ENCODE measurements at places on chromosomes 4 and X.
A peak's percentile ranks its signal among the peaks of the same experiment; 100 is the strongest.

DNA sequence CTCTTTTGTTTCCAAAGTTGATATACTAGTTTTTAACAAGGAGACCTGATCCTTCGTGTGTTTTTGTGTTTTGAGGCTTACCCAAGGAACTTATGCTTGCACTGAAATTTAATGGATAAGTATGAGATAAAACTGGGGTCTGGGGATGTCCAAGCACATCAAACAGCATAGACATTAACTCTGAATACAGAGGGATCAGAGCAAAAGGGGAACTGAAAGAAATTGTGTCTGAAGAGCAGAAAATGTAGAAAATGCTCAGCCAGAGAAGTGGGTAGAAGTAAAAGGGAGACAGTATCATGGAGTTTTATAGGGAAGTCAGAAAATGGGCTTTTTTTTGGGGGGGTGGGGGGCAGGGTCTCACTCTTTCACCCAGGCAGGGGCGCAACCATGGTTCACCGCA, 695.4 kb downstream of the ARAP2 start:
- DNase-seq: no peak

DNA sequence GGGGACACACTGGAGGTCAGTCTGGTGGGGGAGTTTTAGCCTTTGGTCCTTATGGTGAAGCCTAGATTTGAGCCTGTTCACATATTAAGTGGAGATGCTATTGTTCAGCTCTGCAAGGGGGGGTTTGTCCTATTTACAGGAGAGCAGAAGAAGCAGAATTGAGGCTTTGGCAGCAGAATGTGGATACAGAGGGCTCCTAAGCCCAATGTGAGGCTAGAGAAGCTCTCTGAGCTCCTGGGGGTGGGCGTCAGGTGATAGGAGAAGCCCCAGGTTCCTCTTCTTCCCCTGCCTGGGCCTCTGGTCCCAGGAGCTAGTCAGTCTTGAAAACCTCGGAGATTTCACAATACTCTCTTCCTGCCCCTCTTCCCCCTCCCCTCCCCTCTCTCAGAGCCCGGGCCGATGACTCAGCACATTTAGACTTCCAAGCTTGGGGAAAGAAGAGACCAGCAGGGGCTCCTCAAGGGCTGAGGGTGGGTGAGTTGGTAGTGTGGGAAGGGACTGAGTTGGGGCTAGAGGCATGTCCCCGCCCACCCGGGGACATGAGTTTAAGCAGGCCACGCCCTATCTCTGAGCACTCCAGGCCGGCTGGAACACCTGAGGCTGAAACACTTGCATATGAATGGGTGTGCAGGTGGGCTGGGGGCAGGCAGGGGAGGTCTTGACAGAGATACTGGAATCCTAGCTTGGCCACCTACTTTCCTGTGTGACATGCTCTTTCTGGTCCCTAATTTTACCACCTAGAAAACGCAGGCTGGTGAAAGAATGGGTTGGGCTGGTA, 3.4 kb downstream of the TFE3 start:
- DNase-seq: peak; percentile 87

DNA sequence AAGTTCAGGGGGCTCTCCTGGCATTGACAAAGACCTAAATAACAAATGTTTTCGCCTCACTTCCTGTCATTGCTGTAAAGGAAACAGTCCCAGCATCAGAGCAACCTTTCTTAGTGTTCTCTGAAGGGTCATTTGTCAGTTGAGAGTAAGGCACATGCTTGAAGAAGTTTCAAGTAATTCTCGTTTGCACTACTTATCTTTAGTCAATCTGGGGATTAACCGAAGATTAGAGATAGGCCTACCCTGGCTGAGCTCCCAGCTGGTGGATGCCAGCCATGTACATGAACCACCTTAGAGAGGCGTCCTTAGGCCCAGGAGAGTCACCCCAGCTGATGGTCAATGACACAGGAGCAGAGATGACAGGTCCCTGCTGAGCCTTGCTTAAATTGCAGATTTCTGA, 189.9 kb upstream of the PGRMC2 start:
- DNase-seq: no peak

GRCh38 chr4:143313521-143313920, 23.2 kb upstream of the GAB1 start:
- DNase-seq: no peak

- no peak for DNase-seq
Measured at GRCh38 chr4:144709793-144710525, 64.0 kb downstream of the HHIP start.

- peak; percentile 36 for DNase-seq
Measured at GRCh38 chr4:71293705-71294104, 45.1 kb upstream of the SLC4A4 start.

DNA sequence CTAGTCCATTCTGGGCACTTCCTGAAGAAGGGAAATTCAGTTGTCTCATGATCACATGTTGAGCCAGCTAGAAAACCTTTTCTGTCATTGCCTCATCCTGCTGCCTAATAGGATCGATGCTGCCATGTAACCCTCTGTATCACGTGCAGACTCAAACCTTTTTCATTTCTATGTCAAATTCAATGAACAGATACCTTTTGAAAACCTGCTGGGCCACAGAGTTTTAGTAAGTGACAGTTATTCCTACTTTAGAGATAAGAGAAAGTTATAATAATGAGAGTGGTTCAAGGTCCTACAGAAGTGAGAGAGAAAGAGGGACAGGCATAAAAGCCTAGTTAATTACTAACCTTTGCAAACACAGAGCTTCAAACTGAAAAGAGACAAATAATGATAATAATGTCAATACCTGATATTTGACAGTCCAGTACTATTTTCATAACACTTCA, 46.0 kb downstream of the MAOA start:
- no peak for DNase-seq

GRCh38 chr4:71026086-71026485, 32.6 kb downstream of the DCK start:
- peak; percentile 53 for DNase-seq

GRCh38 chr4:170229006-170229405, 139.2 kb upstream of the AADAT start:
- no peak for DNase-seq

GRCh38 chr4:8745826-8746225, 125.8 kb downstream of the HMX1 start:
- no peak for DNase-seq

Data from fibroblast of the conjunctiva (primary cell).